ENCODE measurements at places on chromosomes 6 and 20. TPM values are rescaled to one million over a fixed set of nuclear protein-coding genes. Genes with fewer than 3 reads are reported as not detected.
A peak's percentile ranks its signal among the peaks of the same experiment; 100 is the strongest.

Gene GFRA4
- total RNA-seq: not detected

Gene MYB
- total RNA-seq: 3.3 TPM

DNA sequence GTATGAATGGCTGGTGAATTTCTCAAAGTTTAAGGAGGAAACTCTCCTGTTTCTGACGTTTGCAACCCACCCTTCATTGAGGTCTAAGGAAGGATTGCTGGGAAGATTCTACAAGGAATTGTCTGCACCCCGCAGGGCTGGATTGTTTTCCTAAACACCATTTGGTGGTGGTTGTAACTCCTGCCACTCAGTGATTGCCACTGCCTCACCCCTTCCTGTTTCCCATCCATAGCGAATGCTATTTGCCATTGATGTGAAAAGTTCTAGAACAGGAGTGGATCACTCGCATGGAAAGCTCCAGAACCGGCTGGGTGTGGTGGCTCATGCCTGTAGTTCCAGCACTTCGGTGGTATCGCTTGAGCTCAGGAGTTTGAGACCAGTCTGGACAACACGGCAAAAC is 8.7 kb upstream of the DSP start:
- DNase-seq: peak; percentile 47
- H3K4me3 ChIP-seq: no peak overlapping the region
- H3K36me3 ChIP-seq: no peaks in the 10 kb centered on the region
- H3K4me1 ChIP-seq: peaks cover 12% of the 10 kb centered on the region
- no peak overlapping the region for H3K27ac ChIP-seq
- H3K27me3 ChIP-seq: peaks cover 24% of the 10 kb centered on the region

Gene GCLC
- total RNA-seq: 26.0 TPM

- H3K4me1 ChIP-seq: peaks cover 18% of the 10 kb centered on the region
- no peaks in the 10 kb centered on the region for H3K36me3 ChIP-seq
- H3K4me3 ChIP-seq: no peak overlapping the region
- no peak for DNase-seq
- H3K27me3 ChIP-seq: no peaks in the 10 kb centered on the region
- no peak overlapping the region for H3K27ac ChIP-seq
These were observed 337.4 kb downstream of the GRIK2 start for GRCh38 chr6:101730954-101731353.

DNA sequence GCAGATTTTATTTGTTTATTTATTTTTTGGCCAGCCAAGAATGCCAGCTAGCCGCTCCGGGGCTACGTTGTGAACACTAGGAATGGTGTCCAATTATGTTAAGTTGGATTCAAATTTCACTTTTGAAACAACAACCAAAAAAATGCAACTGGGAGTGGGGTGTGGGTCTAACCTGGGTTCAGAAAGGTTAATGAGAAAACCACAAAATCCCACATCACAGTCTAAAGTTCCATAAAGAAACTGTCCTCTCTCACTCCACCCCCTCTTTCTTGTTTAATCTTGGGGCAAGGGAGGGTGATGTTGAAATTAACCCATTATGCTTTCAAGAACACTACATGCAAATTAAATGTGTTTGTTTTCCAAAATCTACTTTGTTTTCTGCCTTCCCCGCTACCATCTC is 77.2 kb downstream of the LINC00237 start:
- H3K36me3 ChIP-seq: no peaks in the 10 kb centered on the region
- peaks cover 27% of the 10 kb centered on the region for H3K4me1 ChIP-seq
- H3K27ac ChIP-seq: no peak overlapping the region
- no peak for DNase-seq

Gene ZSCAN23
- total RNA-seq: 20.4 TPM

Gene SYCP2
- 0.88 TPM for total RNA-seq
